CD4-positive, alpha-beta T cell treated with Interleukin-4 for 1 hour (primary cell): ENCODE measurements at places on chromosomes 1 and 21.

DNA sequence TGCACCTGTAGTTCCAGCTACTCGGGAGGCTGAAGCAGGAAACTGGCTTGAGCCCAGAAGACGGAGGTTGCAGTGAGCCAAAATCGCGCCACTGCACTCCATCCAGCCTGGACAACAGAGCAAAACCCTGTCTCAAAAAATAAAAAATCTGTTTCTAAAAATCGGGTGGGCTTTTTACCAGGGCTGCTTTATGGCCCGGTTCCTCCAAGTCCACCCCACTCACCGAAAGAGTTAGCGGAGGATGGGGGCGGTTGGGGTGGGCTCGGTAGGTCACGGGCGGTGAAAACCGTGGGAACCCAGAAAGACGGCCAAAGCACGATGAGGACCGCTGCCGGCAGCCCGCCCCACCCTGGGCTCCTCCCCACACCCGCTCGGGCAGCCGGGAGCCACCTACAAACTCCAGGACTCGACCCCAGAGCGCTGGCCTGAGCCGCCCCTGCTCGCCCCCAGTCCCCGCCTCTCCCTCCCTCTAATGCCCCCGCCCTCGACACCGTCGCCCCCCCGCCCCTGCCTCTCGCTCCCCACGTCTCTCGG lies 846 bp upstream of the PER3 start:
- DNase-seq, result no peak

GRCh38 chr1:107344268-107344760 lies 203.5 kb downstream of the NTNG1 start:
- DNase-seq, result no peak

DNA sequence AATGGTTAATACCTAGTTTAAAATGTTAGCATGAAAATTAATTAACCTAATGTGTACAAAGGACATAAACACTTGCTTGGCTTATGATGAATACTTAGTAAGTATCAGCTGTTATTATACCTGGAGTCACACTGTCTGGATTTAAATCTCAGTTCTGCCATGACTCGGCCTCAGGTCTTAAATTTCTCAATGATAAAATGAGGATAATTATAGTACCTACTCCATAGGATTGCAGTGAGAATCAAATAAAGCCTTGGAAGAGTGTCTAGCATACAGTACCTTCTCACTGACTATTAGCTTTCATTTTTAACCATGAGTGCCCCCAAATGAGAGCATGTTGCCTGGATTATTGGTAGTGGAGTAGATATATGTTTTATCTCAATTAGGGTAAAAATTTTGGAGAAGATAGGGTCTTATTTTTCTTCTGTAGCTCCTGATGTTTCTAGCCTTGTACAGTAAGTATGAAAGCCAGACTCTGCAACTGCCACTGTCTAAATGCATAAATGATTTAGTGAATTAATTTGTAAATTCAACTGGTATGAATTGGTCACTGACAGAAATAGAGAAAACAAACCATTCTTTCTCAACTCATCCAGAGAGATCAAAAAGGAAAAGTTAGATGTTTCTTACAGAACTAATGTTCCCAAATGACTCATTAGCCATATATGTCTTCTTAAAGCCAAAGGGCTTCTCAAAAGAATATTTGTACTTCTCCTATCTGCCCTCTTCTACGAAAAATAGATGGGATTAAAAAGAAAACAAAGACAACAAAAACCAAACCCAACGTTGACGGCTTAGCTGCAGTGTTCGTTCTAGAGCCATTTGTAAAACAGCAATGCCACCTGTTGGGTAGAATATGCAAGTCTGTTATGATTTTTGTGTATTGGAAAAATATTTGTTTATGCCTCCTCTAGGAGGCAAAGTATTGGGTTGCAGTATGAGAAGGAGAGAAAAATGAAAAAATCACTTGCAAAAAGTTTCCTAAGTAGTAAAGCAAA lies 53.8 kb upstream of the MROH9 start:
- no peak for DNase-seq

DNA sequence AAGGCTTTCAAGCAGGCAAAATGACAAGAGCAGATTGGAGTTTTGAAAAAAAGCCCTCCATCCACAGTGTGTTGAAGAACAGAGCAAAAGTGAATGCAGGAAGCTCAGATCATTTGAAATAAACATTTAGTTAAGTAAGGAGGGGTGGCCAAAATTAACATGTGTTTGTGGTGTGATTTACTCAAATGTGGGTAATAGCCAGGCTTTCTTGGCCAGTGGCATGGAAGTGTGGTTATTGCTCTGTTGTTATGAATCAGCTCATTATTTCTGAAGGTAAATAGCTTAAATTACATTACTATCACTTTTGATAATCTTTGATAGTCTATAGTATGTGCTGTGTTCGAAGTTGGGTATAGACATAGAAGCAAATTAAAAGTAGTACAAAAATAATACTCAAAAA lies 485.9 kb downstream of the LMO4 start:
- DNase-seq, result no peak

DNA sequence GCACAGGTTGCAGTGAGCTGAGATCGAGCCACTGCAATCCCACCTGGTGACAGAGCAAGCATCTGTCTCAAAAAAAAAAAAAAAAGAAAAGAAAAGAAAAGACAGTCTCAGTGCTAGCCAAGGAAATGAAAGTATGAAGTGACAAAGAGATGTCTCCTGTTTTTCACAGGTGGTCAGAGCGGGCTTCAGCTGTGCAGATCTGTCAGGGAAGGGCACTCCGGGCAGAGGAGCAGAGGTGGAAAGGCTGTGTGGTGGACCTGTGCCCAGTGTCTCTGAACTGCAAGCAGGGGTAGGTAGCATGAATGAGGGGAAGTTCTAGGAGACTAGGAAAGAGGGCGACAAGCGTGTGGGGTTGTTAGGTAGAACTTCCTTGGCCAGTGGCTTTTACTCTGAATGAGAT lies 67.5 kb downstream of the CD247 start:
- DNase-seq, result peak; percentile 47

DNA sequence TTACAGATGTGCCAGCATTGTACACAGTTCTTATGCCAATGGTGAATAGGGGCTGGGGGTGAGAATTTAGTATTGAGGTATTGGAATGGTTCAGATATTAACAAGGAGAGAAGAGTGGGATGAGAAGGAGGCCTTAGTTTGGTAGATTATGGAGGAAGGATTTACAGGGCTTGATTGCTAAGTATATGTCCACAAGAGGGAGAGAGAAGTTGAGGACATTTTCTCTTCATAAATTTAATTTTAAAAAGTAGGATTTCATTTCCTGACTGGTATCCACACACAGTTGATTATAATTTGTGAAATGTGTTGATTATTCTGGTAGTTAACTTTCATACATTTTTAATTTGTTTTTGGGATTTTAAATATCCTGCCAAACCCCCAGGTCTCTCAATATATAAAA lies 213.0 kb downstream of the ADGRL2 start:
- DNase-seq, result no peak

DNA sequence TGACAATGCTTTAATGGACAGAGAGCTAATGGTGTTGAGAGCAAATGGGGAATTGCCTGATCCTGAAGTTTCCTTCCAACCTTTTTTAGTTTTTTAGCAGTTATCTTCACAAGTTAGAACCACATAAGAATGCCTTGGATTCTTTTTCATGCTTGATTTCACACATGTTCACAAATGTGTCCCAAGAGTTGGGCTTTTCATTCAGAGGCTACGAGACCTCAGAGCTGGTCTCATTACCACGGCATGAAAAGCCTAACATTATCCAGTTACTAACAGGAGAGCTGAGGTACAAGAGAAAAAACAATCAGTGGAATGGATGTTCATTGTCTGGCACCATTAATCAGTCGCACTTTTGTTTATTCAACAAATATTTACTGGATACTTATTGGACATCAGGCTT lies 340.6 kb downstream of the ZNF326 start:
- DNase-seq, result no peak

GRCh38 chr1:184851822-184852746 lies 97.4 kb upstream of the EDEM3 start:
- no peak for DNase-seq

GRCh38 chr1:166379447-166379846 lies 212.6 kb upstream of the FAM78B start:
- DNase-seq, result no peak

- no peak for DNase-seq
These were observed 27.5 kb downstream of the RAB4A start for GRCh38 chr1:229298420-229298819.

- DNase-seq, result peak; percentile 79
These were observed 53.0 kb downstream of the IER5 start for GRCh38 chr1:181141431-181141910.

DNA sequence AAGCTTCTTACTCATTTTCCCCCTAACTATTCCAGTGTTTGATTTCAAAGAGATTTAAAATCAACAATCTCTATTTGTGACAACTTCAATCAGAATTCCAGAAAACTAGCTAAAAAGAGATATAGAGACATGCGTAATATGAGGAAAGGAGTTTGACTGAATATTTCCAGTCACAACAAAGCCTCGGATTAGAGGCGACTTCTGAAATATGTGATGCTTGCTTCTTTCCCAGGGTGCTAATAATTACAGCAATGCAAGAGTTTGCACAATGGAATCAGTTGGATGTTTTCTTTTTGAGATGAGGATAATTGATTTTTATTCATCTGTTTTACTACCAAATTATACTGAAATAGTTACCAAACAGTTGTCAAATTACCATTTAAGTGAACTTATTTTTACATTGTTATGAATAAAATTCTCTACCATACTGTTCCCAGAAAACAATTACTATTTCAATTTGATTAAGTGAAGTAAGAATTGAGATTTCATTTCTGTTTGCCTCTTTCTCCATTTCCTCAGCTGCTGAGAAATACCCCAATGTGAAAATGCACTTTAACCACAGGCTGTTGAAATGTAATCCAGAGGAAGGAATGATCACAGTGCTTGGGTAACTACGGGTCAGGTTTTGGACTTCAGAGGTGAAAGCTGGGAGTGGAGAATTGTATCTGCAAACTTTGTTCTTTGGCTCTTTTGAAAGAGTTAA lies 28.1 kb downstream of the KMO start:
- DNase-seq, result no peak

- no peak for DNase-seq
These were observed 643.4 kb downstream of the SMYD3 start for GRCh38 chr1:245863566-245864184.

GRCh38 chr1:112399456-112399855 lies 3.4 kb downstream of the CTTNBP2NL start:
- no peak for DNase-seq

GRCh38 chr1:16367968-16368890 lies 1.2 kb downstream of the SZRD1 start:
- no peak for DNase-seq
